ENCODE measurements at places on chromosomes 1 and 21.
A peak's percentile ranks its signal among the peaks of the same experiment; 100 is the strongest.

- DNase-seq: no peak
Measured at GRCh38 chr1:62438163-62438562, 1.3 kb downstream of the USP1 start.

GRCh38 chr1:39707506-39707905 lies 16.3 kb upstream of the HPCAL4 start:
- no peak for DNase-seq

DNA sequence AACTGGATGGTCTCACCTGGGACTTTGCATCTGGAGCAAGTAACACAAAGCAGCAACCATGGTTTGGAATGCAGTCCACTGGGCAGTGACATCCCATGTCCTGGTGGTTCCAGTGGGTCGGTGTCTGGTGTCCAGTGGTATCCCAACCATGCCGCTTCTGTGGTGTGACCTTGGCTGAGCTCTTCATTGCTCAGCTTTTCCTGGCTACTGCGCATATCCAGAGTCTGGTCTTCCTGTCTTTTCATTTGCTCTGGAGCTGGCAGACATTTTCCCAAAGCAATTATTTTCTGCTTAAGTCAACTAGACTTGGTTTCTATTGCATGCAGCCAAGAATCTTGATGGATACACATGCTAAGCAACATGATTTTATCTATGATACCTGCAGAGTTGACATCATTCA lies 28.4 kb upstream of the CD2 start:
- DNase-seq: no peak

GRCh38 chr21:15104470-15104869 lies 39.7 kb upstream of the NRIP1 start:
- no peak for DNase-seq

DNA sequence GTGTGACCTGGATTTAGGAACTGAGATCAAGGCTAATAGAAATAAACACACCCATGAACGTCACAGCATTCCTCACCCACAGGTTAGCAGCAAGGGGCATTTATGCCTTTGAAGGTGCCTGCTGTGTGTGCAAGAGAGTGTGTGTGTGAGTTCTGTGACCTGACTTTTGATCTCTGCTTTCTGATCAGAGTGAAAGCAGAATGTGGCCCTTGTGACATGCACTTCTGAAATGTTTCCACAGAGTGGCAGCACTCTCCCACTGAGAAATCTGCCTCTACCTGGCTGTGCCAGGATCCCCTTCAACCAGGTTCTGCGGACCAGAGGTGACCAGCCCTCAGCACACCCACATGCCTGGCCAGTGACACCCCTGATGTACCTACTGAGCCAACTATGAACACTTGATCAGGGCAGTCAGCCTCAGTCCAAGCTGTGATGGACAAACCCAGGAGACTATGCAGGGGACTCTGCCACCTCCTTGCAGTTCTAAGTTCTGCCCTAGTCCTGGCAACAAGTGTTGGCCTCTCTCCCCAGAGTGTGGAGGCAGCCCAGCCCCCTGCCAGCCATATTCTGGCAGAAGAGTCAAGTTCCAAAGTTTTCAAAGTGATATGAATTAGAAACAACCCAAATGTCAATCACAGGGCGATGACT lies 41.0 kb downstream of the RXRG start:
- DNase-seq: no peak

- DNase-seq: peak; percentile 37
Measured at GRCh38 chr1:43414634-43415223, 25.0 kb downstream of the SZT2 start.

Data from activated CD8-positive, alpha-beta memory T cell treated with anti-CD3 and anti-CD28 coated beads for 4 hours (primary cell).